ENCODE measurements at places on chromosomes 3 and 15. TPM values are rescaled to one million over a fixed set of nuclear protein-coding genes. Genes with fewer than 3 reads are reported as not detected.

DNA sequence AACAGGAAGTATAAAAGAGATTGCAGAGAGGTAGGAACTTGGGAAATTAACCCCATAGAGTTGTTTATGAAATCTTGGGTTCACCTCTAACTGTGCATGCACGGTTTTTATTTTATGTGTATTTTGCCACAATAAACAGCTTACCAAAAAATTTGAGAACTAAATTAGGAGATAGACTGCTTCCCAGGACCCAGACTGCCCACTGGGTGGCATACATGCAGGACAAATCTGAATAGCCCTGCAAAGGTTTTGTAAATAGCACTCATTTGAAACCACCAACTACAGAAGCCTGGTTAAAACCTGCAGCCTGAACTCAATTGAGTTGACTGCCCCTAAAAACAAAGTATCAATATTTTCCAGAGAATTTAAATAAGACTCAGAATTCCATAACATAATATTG is 96.4 kb upstream of the SLCO2A1 start:
- DNase-seq = no peak

Gene NIPA2
- total RNA-seq = 49.9 TPM

Gene TMF1
- total RNA-seq = 21.3 TPM

GRCh38 chr3:54862526-54862925 is 65.3 kb downstream of the LRTM1 start:
- DNase-seq = no peak

GRCh38 chr3:99602183-99602582 is 36.2 kb upstream of the COL8A1 start:
- DNase-seq = no peak

Gene FAM107A
- 1.6 TPM for total RNA-seq

- no peak for DNase-seq
These were observed 244.7 kb upstream of the ZPLD1 start for GRCh38 chr3:102189956-102190723.

DNA sequence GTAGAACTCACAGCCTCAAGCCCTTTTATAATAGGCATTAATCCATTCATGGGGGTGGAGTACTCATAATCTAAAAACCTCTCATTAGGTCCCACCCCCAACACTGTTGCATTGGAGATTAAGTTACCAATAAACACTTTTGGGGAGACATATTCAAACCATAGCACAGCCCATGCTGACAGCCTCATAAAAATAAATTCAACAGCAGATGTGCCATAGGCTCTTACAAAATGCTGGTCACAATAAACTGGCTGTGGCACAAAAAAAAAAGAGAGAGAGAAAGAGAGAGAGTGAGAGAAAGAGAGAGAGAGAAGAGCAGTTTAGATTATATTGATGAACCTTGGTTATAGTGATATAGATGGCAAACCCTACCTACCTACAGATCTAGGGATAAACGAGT is 1000.9 kb downstream of the TUSC7 start:
- no peak for DNase-seq

DNA sequence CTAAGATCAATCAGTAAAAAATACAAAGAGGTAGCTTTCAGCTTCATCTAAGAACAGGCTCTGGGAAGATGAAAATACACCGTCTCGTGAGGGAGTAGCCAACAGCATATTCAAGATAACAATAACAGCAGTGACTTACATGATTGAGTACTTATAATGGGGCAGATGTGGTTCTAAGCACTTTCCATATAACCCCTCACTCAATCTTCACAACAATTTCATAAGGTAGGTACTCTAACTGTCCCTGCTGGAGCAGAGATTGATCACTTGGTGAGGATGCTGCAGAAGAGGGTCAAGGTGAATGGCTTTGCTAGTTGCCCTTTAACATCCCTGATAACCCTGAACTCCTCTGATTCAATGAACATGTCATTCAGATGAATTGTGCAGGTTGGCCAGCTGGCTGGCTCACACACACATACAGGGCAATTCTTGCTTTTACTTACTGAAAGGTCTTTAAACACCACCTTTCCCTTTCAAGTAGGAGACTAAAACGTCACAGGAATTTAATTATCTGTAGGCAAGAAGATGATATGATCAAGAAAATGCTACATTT is 984.2 kb upstream of the CFAP20DC start:
- DNase-seq = no peak

Data from neural crest cell (in vitro differentiated cells).